ENCODE measurements at places on chromosomes 7 and 10.

DNA sequence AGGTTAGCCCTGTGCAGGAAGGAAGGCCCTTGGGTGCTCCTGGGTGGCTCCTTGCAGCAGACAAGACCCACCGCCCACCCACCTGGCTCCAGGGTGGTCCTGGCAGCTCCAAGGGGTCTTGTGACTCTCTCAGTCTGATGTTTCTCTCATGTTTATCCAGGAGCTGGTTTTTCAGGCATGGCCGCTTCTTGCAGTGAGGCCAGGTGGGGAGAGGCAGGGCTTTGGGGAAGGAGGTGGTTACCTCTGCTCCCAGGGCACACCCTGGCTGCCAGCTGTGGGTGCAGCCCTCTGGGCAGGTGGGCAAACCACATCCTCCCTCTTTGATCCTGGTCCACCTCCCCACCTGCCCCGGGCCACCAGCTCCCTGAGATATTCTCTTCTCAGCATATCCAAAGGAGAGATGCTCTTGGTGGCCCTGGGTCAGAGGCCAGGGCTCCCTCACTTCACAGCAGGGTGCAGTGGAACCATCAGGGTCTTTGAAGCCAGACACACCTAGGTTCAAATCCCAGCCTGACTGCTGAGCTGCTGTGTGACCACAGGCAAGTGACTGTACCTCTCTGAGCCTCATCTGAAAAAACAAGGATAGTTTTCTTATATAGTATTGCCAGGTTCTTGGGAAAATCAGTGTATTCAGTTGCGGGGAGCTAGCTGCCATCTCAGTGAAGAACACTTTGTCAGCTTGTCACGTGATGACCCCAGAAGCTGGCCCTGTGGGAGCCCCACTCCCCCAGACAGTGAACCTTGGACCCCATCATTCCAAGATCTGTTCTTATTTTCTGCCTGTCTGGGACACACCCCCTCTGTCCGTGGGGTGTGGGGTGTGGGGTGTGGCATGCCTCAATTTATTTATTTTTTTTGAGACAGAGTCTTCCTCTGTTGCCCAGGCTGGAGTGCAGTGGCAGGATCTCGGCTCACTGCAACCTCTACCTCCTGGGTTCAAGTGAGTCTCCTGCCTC is 11.5 kb downstream of the GTF2IRD1 start:
- DNase-seq: no peak

GRCh38 chr10:773562-774161 is 84.2 kb upstream of the DIP2C start:
- no peak for DNase-seq

GRCh38 chr7:29204491-29205272 is 10.1 kb downstream of the CHN2 start:
- DNase-seq: no peak

- no peak for DNase-seq
Measured at GRCh38 chr7:98315318-98315993, 34.0 kb downstream of the BRI3 start.

DNA sequence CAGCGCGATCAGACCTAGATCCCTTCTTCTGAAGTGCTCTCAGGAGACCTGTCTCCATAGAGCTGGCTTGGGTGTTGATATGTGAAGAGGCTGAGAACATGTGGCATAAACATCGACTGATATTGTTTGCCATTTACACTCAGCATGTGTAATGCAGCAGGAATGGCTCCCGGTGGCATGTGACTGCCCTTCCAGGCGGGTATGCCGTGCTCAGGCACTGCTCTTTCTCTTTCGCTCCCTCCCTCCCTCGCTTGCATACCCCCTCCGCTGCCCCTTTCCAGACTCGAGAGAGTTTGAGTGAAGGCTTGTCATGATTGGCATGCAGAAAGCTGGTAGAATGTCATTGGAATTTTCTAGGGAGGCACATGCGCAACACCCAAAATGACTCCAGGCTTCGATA is 107.3 kb upstream of the PDCD4 start:
- DNase-seq: no peak

DNA sequence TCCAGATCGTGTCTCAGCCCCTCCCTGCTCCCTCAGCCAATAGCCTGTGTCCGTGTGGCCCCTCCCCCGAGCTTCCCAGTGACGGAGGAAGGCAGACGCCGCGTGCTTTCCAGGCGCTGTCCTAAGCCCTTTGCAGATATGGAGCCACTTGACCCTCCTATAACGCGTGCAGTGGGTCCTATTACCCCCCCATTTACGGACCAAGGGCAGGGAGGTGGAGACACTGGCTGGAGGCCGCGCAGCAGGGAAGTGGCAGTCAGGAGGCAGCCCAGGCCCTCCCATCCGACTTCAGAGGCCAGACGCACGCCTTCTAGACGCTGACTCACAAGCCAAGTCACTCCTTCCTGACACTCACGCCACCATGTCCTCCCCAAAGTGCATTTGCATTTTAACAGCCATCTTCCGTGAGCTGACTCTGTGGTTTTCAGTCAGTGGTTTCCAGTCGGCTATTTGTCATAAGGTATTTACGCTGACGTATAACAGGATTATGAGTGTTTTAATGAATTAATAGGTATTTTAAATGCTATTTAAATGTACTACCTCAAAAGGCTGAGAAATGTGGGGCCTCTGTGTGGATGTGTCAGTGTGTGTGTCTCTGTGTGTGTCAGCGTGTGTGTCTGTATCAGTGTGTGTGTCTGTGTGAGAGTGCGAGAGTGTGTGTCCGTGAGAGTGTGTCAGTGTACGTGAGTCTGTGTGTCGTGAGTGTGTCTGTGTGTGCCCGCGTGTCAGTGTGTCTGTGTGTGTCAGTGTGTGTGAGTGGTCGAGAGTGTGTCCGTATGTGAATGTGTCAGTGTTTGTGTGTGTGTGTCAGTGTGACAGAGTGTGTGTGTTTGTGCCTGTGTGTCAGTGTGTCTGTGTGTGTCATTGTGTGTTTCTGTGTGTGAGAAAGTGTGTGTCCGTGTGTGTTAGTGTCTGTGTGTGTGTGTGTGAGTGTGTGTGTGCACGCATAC is 92.0 kb upstream of the INSIG1 start:
- peak; percentile 85 for DNase-seq

- DNase-seq: no peak
Measured at GRCh38 chr10:97384641-97385040, 16.5 kb downstream of the RRP12 start.

DNA sequence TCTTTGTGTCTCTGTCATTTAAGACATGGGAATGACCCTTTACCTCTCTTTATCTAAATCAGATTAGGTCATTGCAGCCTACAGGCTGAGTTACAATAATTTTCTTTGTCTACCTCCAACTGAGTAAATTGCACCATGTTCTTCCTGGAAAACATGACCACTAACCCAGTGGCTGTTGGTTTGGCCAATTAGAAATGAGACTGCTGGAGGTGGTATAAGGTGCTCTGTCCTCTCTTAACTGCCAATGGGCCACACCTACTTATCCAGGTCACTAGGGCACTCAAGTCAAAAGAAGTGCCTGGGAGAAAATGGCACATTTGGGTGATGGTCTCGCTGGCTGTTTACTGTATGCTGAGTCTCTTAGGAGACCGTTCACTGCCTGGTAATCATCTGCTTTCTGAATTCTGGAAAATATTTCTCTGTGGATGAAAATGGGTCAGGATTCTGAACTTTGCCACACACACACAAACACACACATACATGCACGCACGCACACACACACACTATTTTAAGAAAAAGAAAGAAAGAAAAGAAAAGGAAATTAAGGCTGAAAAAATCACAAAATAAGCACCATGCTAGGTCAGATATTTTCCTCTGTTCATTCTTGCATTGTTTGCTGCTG is 16.4 kb downstream of the STAMBPL1 start:
- peak; percentile 38 for DNase-seq

DNA sequence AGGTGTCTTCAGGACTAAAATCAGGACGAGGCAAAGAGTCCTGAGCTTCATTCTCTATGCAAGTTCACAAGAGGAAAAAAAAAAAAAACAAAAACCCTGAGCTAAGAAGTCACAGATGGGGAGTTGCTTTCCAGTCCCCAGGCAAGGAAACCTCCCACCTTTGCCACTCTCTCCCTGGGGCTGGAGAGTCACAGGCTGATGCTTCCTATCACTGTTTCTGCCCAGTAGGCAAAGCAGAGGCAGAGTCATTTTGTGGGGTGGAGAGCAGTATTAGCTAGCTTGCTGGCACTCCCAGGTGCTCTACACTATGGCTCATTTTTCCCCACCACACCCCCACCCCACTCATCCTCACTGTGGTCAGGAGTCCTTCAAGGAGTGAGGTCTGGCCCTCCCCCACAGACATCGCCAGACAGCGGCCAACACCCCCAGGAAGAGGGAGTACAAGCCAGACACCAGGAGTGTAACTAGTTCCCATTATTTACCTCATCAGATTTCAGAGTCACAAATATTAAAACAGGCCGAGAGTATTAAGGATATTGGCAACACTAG is 34.6 kb upstream of the UNC5B start:
- no peak for DNase-seq

- peak; percentile 84 for DNase-seq
Measured at GRCh38 chr7:149093228-149093627, 2.7 kb upstream of the ZNF786 start.

All from amniotic epithelial cell (primary cell).